HT-29 (cell line): ENCODE measurements at places on chromosomes 6 and 20.

GRCh38 chr20:9590189-9590588 lies 75.8 kb downstream of the LAMP5 start:
- peak; percentile 37 for DNase-seq

DNA sequence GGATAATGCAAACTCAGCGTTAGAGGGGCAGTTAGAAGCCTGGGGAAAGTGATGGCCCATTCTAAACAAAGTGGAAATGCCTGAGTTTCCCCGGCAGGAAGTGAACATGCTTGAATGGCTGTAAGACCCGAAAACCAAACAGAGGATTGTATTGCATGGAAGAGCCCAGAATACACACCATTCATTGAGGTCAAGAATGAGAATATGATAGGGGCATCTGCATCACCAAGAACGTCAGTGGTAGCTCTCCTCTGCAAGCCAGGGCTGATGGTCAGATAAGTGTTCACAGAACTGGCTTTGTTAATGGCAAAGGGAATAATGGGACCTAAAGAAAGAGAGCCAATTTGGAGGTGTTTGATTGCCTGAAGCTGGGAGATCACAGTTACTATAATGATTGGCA lies 663.4 kb downstream of the KHDRBS2 start:
- DNase-seq, result no peak

DNA sequence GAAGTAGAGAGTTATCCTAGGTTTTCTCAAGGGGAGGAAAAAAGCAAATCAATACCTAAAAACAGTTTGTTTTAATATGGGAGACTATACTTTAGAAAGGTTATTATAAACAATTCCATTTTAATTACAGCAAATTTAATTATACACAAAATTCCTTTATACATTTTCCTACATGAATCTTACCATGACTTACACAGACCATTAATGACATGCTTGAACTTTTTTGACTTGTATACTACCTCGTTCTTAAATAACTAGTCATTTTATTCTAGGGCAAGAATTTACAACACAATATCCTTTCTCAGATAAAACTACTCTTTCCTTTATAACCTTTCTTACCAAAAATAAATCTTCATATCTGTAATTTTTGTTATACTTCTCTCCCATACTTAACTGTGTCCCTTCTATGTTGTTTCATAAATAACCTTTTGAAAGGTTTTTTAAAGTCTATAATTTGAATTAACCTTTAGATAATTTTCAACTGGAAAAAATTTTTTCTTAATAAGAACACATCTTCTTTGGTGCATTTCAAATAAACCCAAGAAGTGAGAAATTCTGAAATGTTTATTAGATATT lies 729.4 kb downstream of the TENT5A start:
- DNase-seq, result no peak

- DNase-seq, result peak; percentile 88
Observed at GRCh38 chr6:49550492-49551077, at the start of gene C6orf141. Gene C6orf141, plus strand, starts transcription at chr6:49550668. Its CDS starts 125 bp downstream, at chr6:49550793.

DNA sequence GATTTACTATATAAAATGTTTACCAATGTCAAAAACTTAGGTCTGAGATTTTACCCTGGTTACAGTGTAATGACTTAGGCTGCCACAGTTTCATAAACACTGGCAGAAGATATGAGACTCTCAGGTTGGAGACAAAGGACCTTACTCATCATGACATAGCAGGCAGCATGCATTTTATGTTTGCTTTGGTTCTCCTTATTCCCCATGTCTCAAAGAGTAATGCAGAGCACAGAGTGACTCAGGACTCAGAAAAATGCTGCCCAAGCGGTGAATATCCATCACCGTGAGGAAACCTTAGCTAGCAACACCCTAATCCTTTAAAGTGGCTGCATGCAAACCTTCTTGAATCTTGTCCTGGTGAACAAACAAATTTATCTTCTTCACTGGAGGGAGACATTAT lies 112.1 kb upstream of the EYS start:
- DNase-seq, result no peak

DNA sequence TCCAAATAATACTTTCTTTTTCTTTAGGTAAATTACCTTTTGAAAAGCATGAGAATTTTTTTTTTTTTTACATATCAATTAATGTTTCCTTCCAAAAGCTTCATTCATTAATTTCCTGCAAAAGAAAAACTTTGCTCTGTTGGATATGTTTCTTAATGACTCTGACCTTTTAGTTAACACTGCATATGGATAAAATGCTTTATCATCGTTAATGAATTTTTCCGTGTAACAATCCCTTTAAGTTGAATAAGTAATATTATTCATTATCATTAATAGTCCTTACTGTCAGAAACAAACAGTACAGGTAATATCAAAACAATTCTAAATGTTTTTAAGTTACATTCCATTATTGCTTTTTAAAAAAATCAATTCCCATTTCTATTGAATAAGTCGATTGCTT lies 345.1 kb downstream of the SAMD5 start:
- DNase-seq, result no peak

DNA sequence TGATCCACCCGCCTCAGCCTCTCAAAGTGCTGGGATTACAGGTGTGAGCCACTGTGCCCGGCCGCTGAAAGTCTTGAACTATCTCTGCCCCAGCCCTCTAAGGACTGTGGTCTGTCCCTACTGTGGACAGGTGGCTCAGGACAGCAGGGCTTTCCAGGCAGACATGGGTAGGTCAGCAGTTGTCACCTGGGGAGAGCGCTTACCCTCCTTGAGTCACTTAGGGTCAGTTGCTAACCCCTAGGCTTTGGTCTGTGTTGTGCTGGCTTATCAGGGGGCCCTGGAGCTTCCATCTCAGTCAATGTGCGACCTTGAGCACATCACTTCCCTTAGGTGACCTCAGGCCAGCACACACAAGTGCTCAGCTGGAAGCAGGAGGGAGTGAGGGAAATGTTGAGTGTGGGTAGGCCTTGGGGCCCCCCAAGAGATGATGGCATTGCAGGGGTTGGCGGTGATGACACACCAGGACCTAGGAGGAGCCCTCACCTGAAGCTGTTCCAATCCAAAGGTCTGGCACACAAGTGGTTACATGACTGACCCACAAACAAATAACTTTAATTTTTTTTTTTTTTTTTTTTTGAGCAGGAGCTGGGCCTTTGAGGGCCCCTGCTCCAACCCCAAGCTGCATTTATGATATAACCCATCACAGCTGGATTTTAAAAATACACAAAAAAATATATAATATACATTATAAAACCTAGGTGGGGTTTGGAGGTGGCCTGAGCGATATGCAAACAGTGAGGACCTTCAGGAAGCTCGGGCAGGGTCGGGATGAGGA lies 5.1 kb downstream of the RPL10A start:
- DNase-seq, result no peak

- DNase-seq, result no peak
Observed at GRCh38 chr6:121816906-121817540, 381.6 kb downstream of the GJA1 start.

GRCh38 chr20:6055981-6056569 lies 2.2 kb upstream of the LRRN4 start:
- no peak for DNase-seq

GRCh38 chr6:105359419-105360370 lies 43.2 kb downstream of the PREP start:
- DNase-seq, result no peak

DNA sequence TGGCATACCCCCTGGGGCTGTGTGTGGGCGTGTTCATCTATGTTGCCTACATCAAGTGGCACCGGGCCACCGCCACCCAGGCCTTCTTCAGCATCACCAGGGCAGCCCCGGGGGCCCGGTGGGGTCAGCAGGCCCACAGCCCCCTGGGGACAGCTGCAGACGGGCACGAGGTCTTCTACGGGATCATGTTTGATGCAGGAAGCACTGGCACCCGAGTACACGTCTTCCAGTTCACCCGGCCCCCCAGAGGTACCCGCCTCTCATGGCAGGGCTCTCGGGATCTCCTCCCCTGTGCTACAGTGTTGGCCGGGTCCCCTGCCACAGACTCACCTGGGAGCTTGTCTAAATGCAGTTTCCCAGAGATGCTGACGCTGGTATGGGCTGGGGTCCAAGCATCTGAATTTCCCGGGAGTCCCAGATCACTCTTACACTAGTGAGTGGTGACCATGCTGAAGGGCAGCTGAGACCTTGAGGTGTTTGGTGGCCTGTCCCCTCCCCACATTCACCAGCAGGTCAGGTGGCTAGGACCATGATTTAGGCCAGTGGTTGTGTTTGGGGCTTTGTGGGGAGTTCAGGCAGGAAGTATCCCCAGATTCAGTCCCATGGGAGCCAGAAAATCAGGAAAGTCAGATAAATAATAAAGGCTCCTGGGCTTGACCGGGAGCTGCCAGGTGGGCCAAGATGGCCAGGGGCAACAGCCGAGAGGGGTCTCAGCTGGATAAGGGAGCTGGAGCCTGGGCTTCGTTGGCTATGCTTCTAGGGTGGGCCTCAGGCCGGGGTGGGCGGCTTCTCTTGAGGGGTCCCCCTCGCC lies 11.8 kb downstream of the ENTPD6 start:
- no peak for DNase-seq

GRCh38 chr6:151166180-151166579 lies 73.6 kb upstream of the AKAP12 start:
- no peak for DNase-seq

GRCh38 chr6:138031417-138031816 lies 75.8 kb downstream of the PERP start:
- DNase-seq, result no peak

DNA sequence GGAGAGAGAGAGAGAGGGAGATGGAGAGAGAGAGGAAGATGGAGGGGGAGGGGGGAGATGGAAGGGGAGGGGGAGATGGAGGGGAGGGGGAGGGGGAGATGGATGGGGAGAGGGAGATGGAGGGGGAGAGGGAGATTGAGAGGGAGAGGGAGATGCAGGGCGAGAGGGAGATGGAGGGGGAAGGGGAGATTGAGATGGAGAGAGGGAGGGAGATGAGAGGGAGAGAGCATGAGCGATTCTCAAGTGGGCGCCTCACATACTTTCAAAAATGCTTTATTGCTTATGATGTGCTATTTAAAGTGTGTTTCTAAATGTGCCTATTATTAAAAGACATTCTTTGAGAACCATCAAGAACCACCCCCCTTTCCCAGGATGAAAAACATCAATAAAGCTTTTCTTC lies 43.7 kb upstream of the DACT2 start:
- no peak for DNase-seq

DNA sequence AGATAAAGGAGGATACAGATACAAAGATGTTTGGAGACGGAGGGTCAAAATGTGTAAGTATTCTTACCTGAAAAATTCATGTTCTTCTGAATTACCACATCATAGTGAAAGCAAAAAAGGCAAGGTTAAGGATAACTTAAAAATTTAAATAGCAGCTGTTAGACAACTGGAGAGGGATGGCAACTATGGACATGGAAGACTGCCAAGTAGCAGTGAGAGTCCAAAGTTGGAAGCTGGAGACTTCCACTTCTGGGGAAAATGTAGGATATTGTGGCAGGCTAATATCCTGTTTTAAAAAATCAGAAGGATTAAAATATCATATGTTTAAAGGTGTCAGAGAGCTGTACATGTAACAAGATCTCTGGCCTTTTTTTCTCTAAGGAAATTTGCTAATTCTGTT lies 29.8 kb downstream of the SYCP2 start:
- DNase-seq, result no peak

DNA sequence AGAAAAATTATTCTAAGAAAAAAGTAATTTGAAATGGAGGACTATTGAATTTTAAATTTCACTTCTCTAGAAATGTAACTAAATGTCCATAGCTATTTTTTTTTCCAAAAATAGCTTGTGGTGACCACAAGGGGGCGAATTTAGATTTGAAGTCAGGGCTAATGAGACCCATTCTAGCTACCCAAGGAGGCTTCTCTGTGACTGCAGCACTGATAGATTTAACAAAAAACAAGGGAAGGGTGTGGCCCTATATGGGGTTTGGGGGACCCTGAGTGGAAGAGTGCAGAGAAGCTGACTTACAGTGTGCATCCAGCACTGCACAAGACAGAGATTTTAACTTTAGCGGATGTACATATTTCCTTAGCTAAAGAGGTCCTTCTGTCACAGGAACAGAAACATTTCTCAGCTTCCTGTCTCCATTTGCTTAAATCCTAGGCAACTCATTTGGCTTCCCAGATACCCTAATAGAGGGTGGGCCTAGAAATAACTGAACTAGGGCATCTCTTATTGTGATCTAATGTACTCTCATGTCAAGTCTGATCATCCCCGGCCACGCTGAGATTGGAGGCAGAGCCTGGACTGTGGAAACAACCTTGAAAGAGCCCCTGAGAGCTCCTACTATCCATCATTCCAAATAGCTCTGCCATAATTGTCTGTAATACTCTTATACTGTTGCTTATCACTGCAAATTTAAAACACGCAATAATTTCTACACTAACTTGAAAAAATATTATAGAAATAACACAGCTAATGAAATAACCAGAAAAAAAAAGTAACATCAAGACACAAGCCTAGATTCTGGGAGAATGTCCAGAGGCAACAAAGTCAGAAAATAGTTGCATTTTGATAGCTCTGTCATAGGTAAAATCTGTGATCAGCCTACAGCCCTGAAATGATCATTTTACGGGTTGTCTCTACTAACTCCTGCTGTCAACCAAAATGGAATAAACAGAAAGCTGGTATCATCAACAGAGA lies 93.6 kb downstream of the SNAP91 start:
- DNase-seq, result peak; percentile 45

- no peak for DNase-seq
Observed at GRCh38 chr6:113894712-113895674, 37.8 kb downstream of the MARCKS start.

- no peak for DNase-seq
Observed at GRCh38 chr6:125989631-125990030, 3.3 kb downstream of the TRMT11 start.

DNA sequence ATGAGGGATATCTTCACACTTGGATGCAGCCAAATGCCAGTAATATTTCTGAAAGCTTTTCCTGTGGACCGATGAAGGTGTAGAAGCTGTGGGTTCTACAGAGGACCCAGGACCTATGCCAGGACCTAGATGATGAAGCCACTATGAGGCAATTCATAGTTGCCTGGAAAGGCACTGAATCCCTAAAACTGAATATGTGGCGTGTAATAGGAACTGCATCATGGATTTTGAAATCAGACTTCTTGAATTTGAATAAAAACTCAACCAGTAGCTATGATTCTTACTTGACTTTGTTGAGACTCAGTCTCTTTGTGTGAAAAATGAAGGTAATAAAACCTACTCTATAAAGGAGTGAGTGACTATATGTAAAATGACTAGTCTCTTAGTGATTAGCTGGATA lies 89.9 kb upstream of the SGK1 start:
- DNase-seq, result no peak

DNA sequence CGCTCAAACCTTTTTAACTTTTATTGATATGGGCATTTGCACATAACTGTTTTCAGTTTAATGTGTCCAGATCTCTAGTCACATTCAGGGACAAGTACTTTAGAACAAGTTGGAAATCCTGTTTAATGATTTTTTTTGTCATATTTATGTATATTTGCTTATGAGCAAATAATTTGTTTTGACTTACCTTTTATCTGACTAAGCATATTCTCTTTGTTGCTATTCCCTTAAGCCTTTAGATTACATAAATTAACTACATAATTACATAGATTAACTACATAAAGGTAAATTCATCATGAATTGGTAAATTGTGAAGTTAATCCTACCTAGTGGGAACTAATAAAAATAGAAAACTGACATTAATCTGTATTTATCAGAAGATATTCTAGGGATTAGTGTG lies 523.5 kb upstream of the MAN1A1 start:
- no peak for DNase-seq

- peak; percentile 86 for DNase-seq
Observed at GRCh38 chr6:27668442-27669294, 195.8 kb upstream of the ZNF184 start.

GRCh38 chr6:109031416-109031815 lies 63.2 kb downstream of the SESN1 start:
- DNase-seq, result no peak

GRCh38 chr6:65117817-65118409 lies 589.1 kb downstream of the EYS start:
- DNase-seq, result no peak

- peak; percentile 45 for DNase-seq
Observed at GRCh38 chr6:150177952-150178520, 35.2 kb downstream of the PPP1R14C start.
